ENCODE measurements at places on chromosomes 2 and 18.

GRCh38 chr2:151363709-151364108, 6.3 kb downstream of the TNFAIP6 start:
- peak; percentile 64 for DNase-seq

DNA sequence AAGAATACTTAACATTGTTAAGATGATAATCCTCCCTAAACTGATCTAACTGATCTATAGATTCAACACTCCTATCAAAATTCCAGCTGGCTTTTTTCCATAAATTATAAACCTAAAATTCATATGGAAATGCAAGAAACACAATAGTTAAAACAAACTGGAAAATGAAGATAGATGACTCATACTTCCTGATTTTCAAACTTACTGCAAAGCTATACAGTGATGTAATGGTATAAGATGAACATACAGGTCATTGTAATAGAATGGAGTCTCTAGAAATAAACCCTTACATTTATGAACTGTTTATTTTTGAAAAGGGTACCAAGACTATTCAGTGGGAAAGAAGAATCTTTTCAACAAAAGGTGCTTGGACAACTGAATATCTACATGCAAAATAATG, 32.3 kb downstream of the UBXN4 start:
- no peak for DNase-seq

GRCh38 chr2:98572211-98572610, 36.1 kb downstream of the COA5 start:
- DNase-seq: no peak

GRCh38 chr2:3314626-3315025, 63.0 kb downstream of the EIPR1 start:
- no peak for DNase-seq

DNA sequence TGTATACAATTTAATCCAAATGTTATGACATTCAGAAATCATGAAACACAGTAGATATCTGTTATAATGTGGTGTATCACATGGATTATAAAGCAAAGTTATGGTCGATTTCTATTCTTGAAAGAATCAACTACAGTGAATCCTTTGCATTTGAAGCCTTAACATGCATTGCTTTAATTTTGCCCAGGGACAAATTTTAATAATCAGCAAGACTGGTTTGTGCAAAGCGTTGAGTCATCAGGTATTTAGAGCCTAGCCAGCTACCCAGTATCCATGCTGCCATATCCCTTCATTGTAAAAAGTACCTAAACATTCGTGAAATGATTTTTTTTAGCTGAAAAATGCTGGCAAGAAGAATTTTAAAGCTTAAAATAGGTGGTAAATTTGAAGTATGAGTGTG, 8.9 kb upstream of the SPDYA start:
- DNase-seq: no peak

DNA sequence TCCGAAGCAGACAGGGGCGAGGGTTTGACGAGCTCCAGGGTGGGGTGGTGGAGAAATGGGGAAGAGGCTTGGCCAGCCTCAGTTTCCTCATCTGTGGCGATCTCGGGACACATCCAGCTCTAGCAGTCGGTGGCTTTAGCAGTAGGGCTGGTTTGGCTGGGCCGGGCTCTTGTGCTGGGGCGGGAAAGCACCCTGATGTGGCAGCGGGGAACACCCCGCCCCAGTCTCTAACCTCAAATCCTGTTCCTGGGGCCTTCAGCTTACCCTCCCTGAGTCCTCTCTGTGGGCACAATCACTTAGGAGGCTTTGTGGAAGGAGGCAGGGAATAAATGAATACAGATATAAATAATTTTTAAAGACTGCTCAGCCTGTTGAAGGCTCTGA, 26.5 kb upstream of the MCFD2 start:
- DNase-seq: peak; percentile 75

- no peak for DNase-seq
These were observed 6.7 kb downstream of the TNFRSF11A start for GRCh38 chr18:62331581-62332356.

GRCh38 chr2:109322111-109322510, 193.1 kb downstream of the SH3RF3 start:
- DNase-seq: no peak

DNA sequence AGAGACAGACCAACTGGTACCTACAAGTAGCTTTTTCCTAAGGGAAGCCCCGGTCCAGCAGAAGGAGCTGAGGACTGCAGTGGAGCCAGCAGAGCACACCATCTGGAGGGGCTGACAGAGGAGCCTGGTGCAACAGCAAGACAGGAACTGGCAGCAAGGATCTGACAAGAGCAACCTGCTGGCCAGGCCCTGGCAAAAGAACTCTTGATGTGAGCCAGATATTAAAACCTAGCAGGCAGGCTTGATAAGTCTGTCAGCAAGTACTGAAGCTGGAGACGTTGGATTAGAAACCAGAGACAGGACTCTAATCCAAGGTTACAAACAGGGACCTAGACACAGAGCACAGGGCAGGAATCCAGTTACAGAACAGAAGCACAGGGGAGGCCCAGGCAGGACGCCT, 260.7 kb upstream of the MGAT5 start:
- no peak for DNase-seq

- no peak for DNase-seq
These were observed 60.5 kb downstream of the CDH2 start for GRCh38 chr18:28116461-28116860.

GRCh38 chr2:152432206-152432653, 97.3 kb downstream of the FMNL2 start:
- no peak for DNase-seq

GRCh38 chr2:98026927-98027522, 31.3 kb upstream of the TMEM131 start:
- DNase-seq: peak; percentile 80

- DNase-seq: no peak
These were observed 460.8 kb upstream of the CHST9 start for GRCh38 chr18:27645929-27646328.

DNA sequence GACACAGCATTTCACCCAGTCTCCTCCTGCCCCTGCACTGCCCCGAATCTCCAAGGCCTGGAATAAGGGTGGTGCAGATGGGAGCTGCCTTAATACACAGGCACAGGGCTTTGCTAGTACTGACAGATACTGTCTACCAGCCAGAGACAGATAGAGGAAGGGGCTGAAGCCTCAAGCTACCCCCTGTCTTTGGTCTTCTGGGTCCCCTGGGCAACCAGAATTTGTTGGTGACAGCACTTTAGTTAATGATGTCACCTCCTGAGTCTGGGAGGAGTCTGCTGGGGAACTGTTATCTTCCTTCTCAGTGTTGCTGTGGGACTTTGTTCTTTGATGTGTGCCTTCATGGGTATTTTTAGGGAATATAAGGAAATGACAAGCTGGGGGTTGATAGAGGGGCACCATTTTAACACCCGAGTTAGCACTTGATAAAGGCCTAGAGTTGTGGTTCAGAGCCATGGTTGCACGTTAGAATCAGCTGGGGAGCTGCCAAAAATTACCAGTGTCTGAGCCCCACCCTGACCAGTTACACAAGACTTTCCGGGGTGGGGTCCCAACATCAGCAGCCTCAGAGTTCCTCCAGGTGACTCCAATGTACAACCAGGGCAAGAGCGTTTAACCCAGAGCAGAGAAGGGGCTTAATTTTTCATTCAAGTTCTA, 136.8 kb downstream of the SMAD7 start:
- DNase-seq: no peak

- DNase-seq: peak; percentile 37
These were observed 41.0 kb upstream of the MGAT4A start for GRCh38 chr2:98771721-98772524.

- DNase-seq: no peak
These were observed 203.4 kb upstream of the ID2 start for GRCh38 chr2:8478471-8478793.

- DNase-seq: no peak
These were observed 19.2 kb downstream of the SH3RF3 start for GRCh38 chr2:109148117-109148746.

- no peak for DNase-seq
These were observed 174.6 kb downstream of the ZNF385B start for GRCh38 chr2:179686718-179687342.

DNA sequence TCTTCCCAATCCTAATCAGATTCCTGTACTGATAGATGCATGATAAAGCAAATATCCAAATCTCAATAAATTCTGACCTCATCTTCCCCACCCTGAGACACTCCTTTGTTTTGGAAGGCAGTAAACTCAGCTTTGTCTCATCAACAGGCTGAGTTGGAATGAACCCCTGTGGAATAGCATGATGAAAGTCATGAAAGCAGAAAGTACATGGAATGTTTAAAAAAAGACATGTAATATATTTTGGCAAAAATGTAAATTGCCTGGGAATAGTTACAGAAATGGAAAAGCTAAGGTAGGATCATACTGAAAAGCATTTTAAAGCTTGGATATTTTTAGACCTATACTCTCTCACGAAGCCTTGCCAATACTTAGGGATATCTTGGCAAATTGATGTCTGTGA, 468.7 kb upstream of the CDH7 start:
- no peak for DNase-seq

DNA sequence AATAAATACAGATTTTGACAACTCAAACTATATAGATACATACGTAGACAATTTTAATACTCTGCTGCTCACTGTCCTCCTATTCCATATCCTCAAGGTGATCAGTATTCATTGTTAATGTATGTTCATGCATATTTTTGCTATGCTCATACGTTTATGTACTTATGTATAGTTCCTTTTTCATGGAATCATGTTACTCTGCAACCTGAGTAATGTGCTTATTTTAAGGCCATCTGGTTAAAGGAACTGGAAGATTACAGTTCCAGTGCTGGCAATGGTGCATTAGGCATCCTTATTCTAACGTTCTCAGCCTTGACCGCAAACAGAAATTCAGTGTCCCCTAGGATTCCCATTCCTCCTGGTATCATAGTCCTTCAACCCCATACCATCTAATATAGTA, 385.0 kb upstream of the TNP1 start:
- no peak for DNase-seq

DNA sequence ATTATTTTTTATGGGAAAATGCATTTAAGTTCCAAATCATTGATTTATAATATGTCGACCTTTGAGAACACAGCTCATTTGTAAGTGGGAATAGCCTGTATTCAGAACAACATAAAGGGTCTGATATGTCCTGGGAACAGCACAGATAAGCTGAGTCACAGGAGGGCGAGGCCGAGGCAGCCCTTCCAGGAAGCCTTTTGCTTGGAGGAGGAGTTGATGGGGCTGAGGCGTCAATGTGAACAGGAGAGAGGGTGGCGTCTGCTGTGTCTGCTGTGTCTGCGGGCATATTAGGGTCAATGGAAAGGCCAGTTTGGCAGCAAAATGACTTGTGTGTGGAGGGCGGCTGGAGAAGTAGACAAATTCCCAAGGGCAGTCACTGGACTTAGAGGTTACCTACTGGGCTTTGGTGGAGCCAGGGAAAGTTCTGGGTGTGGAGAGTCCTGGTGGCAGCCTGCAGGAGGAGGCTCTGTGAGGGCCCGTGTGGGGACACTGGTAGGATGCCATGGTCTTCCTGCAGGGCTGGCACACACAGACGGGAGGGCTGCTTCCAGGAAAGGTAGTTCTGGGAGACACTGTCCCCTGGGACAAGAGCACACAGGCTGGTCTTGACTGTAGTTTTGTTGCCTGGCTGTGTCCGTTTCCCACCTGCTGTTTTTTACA, 128.1 kb downstream of the GLI2 start:
- DNase-seq: no peak

DNA sequence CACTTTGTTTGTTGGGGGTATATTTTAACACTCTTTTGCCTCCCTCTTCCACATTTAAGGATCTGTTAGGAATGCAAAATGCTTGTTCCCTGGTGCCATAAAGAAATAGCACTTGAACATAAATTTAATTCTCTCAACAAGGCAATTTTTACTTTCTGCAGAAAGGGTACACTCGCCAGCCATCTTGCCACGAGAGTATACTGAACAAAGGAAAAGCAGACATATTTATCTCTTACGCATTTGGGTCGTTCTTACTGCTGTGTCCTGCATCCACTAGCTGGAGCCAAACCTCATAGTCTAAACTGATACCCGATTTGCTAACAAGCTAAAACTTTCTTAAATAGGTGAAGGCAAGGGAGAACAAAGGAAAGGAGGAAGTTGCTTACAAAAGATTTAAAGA, 129.5 kb downstream of the B3GNT2 start:
- DNase-seq: no peak

- DNase-seq: no peak
These were observed 360.7 kb downstream of the ZEB2 start for GRCh38 chr2:144159240-144159639.

DNA sequence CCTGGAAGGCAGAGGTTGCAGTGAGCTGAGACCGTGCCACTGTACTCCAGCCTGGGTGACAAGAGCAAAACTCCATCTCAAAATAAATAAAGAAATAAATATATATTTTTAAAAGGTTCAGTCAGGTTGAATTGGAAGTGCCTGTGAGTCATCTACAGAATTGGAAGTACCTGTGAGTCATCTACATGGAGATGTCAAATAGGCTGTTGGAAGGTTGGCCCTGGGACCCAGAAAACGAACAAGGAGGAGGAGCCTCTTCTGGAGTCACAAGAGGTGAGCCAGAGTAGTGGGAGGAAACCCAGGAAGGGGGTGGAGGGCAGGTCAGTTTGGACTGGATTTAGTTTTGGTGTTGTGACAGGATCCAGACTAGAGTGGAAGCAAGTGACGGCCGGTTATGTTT, 15.2 kb upstream of the SCYGR1 start:
- no peak for DNase-seq

- no peak for DNase-seq
These were observed 43.0 kb upstream of the EFEMP1 start for GRCh38 chr2:55966401-55967118.

DNA sequence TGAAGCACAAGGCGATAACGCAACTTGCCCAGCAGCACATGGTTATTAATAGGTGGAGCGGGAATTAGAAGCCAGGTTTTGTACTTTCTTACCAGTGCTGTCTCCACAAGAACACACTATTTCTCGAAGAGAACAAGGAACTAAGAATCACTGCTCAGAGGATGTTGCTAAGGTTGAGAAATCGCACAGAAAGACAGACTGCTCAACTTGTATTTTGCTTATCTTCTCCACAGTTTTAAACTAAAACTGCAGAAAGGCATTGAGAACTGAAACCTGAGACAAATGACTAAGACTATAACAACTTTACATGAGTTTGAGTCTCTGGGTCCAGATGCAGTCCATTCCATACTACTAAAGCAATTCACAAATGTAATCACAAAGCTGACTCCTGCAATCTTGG, 6.2 kb downstream of the PRKD3 start:
- peak; percentile 46 for DNase-seq

DNA sequence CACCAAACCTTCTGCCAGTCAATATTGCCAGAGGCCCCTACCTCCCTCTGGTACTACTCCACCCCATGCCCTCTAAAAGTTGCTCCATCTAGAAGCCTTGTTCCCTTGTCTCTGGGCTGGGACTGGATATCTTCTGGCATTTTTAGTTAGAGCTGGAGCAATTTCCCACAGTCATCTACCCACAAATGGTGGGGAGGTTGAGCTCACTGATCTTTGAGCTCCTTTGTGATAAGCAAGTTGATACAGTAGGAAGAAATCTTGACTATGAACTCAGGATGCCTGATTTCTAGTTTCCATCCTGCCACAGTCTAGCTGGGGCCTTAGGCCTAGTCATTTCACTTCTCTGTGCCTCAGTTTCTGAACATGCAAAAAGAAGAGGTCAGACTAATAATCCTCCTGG, 155.0 kb downstream of the MAIP1 start:
- no peak for DNase-seq

Measured in GM06990 (cell line).